ENCODE measurements at places on chromosomes 12 and 14. TPM values are rescaled to one million over a fixed set of nuclear protein-coding genes. Genes with fewer than 3 reads are reported as not detected.

Gene LAG3
- total RNA-seq = not detected

Gene C12orf42
- total RNA-seq = not detected

- no peak overlapping the region for H3K4me3 ChIP-seq
- no peaks in the 10 kb centered on the region for H3K27me3 ChIP-seq
- H3K4me1 ChIP-seq = no peaks in the 10 kb centered on the region
- DNase-seq = no peak
- no peak overlapping the region for H3K27ac ChIP-seq
These were observed 4.9 kb downstream of the HNRNPA1 start for GRCh38 chr12:54285150-54286041.

DNA sequence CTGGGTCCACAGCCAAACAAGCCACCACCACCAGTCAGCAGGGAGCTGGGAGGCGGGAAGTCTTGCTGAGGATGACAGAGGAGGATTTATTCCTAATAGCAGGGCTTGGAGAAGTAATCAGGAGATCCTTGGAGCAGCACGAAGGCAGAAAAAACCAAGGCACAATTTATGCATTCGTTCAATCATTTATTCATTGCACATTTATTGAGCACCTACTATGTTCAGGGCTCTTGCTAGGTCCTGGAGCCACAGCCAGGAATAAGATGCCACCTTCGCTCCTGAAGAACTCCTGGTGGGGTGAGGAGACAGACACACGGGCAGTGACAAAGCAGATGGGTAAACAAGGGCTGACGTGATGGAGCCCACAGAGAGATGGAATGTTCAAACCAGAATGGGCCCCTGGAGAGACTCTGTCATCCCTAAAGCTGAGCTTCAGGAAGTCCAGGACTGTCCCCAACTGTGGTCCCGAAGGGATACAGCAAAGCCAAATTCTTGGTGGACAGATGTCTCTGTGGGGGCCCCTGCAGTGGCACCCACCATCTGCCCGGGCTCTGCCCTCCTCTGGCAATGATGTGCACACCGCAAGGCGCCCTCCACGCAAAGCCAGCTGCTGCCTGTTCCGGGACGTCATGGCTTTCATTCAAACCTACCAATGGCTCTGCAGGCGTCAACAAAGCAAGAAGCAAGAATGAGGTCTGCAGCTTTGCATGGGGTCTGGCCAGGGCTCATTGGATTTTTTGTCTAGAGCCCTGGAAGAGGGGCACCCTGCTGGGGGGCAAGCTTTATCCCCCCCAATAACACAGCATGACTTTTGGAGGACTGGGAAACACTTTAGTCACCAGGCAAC lies 3.0 kb upstream of the TESC start:
- peaks cover 51% of the 10 kb centered on the region for H3K27me3 ChIP-seq
- DNase-seq = no peak
- no peaks in the 10 kb centered on the region for H3K4me1 ChIP-seq
- no peak overlapping the region for H3K27ac ChIP-seq
- no peaks in the 10 kb centered on the region for H3K36me3 ChIP-seq

- H3K4me3 ChIP-seq = no peak overlapping the region
- no peak overlapping the region for H3K27ac ChIP-seq
- H3K36me3 ChIP-seq = peaks cover 3% of the 10 kb centered on the region
- no peaks in the 10 kb centered on the region for H3K27me3 ChIP-seq
These were observed 334.1 kb upstream of the RGS6 start for GRCh38 chr14:71597955-71598660.
